ENCODE measurements at places on chromosomes 2 and 18. TPM values are rescaled to one million over a fixed set of nuclear protein-coding genes. Genes with fewer than 3 reads are reported as not detected.
A peak's percentile ranks its signal among the peaks of the same experiment; 100 is the strongest.

Gene ACVR1
- total RNA-seq: 19.6 TPM

Gene GCG
- 21.1 TPM for total RNA-seq

Gene FTCDNL1
- 2.2 TPM for total RNA-seq

Gene TDRD15
- total RNA-seq: 0.08 TPM

Gene GNAL
- total RNA-seq: 7.1 TPM

Gene RBM43
- total RNA-seq: 4.6 TPM

GRCh38 chr2:135009339-135009738, 37.9 kb downstream of the MAP3K19 start:
- H3K36me3 ChIP-seq: no peaks in the 10 kb centered on the region
- H3K4me1 ChIP-seq: no peaks in the 10 kb centered on the region
- H3K27ac ChIP-seq: no peak overlapping the region
- H3K27me3 ChIP-seq: peaks cover 11% of the 10 kb centered on the region

GRCh38 chr2:53562407-53562806, 205.2 kb upstream of the CHAC2 start:
- H3K27me3 ChIP-seq: no peaks in the 10 kb centered on the region
- no peaks in the 10 kb centered on the region for H3K36me3 ChIP-seq
- H3K4me3 ChIP-seq: no peak overlapping the region

- no peaks in the 10 kb centered on the region for H3K27me3 ChIP-seq
- peaks cover 34% of the 10 kb centered on the region for H3K4me1 ChIP-seq
- H3K36me3 ChIP-seq: no peaks in the 10 kb centered on the region
Observed at GRCh38 chr2:174014699-174015070, 49.5 kb upstream of the SP3 start.

GRCh38 chr2:138107288-138107687, 143.0 kb downstream of the HNMT start:
- no peak overlapping the region for H3K4me3 ChIP-seq
- H3K27ac ChIP-seq: no peak overlapping the region
- peaks cover 6% of the 10 kb centered on the region for H3K4me1 ChIP-seq
- H3K36me3 ChIP-seq: no peaks in the 10 kb centered on the region
- no peak for DNase-seq
- H3K27me3 ChIP-seq: no peaks in the 10 kb centered on the region

GRCh38 chr2:150916467-150917396, 344.9 kb downstream of the RBM43 start:
- no peaks in the 10 kb centered on the region for H3K36me3 ChIP-seq
- no peak overlapping the region for H3K27ac ChIP-seq
- no peak for DNase-seq
- no peaks in the 10 kb centered on the region for H3K4me1 ChIP-seq
- no peaks in the 10 kb centered on the region for H3K27me3 ChIP-seq

- H3K36me3 ChIP-seq: no peaks in the 10 kb centered on the region
- no peak overlapping the region for H3K4me3 ChIP-seq
- no peak for DNase-seq
- no peaks in the 10 kb centered on the region for H3K27me3 ChIP-seq
Observed at GRCh38 chr2:44102790-44103562, 65.7 kb upstream of the PPM1B start.

DNA sequence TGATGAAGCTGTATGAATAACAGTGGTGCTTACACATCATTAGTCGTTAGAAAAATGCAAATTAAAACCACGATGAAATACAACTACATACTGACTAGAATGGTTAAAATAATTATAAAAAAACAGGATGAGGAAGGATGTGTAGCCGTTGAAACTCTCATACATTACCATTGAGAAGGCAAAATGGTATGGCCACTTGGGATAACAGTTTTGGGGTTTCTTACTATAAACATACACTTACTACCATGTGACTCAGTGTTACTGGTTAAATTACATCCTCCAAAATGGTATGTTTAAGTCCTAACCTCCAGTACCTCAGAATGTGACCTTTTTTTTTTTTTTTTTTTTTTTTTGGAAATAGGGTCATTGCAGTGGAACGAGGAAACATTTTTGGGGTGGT, 58.4 kb downstream of the UBE2E3 start:
- no peak overlapping the region for H3K27ac ChIP-seq
- DNase-seq: no peak
- H3K27me3 ChIP-seq: no peaks in the 10 kb centered on the region
- no peaks in the 10 kb centered on the region for H3K36me3 ChIP-seq
- H3K4me1 ChIP-seq: no peaks in the 10 kb centered on the region
- no peak overlapping the region for H3K4me3 ChIP-seq

DNA sequence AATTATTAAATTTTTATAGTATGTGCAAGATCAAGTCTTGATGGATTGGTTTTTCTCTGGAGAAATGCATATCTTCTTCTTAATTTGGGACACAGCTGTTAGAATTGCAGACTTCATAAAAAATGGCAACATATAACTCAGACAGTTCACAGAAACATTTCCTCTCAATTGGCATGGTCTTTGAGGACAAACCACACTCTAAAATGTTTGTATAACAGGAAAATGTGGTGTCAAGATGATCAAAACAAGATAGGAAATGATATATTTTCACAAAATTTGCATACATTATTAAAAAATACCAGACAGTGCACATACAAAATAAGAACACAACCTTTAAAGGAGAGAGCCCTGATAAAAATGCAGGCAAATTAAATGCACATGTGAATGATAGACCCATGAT, 63.9 kb downstream of the ICOS start:
- no peaks in the 10 kb centered on the region for H3K36me3 ChIP-seq
- no peak overlapping the region for H3K4me3 ChIP-seq
- H3K4me1 ChIP-seq: no peaks in the 10 kb centered on the region
- DNase-seq: no peak
- H3K27ac ChIP-seq: no peak overlapping the region

DNA sequence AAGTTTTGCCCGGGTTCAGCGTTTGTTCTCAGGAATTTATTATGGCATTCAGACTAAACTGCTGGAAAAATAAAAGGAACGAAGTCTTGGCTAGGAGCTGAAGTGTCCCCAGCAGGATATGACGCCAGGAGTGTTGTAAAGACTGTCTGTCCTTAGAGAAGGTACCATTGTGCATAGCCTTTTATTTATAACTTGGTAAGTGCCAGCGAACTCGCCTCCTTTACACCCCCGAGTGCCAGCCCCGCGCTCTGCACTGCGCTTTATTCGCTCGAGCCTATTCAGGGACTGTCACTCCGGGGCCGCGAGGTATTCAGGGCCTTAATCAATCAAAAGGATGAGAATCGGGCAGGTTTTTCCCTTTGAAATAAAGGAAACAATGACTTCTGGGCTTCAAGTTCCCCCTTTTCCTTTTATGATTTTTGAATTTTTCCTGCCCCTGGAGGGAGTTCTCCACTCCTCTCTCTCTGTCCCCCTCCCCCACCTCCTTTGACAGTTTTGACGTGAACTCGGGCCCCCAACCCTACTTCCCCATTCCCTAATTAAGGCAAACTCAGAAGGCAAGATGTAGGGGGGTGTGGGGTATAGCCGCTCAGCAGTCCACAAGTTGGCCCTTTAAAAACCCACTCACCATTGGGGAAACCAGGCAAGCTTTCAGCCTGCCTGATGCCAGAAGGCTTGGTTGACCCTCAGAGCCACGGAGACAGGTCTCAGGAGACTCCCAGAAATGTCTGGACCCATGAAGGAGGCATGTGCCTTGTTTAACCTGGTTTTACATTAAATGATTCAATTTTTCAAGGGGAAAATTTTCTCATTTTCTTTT, 1.3 kb upstream of the PAX3 start:
- H3K4me1 ChIP-seq: peaks cover 9% of the 10 kb centered on the region
- no peak for DNase-seq
- no peaks in the 10 kb centered on the region for H3K36me3 ChIP-seq
- peaks cover 100% of the 10 kb centered on the region for H3K27me3 ChIP-seq
- no peak overlapping the region for H3K27ac ChIP-seq
- H3K4me3 ChIP-seq: no peak overlapping the region

GRCh38 chr2:100653449-100654035, 90.7 kb downstream of the PDCL3 start:
- H3K27ac ChIP-seq: no peak overlapping the region
- H3K4me3 ChIP-seq: no peak overlapping the region
- DNase-seq: no peak

DNA sequence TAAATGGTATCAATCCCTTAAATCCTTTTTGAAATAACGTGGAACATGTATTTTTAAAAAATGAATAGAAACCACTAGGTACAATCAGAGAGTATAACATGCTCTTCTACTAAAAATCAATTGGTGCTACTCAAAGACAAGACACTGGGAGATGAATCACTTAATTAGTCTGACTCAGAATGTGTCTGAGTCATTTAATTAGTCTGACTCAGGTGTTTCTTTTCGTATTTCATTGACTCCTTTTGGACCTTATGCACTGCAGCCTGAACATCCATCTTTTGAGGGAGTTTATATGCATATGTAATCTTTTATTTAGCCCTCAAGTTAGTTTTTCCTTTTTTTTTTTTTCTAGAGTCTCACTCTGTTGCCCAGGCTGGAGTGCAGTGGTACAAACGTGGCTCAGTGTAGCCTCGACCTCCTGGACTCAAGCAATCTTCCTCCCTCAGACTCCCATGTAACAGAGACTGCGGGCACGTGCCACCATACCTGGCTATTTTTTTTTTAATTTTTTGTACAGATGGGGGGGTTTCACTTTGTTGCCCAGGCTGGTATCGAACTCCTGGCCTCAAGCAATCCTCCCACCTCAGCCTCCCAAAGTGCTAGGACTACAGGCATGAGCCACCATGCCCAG, 26.5 kb downstream of the PPP4R3B start:
- DNase-seq: no peak
- H3K36me3 ChIP-seq: peaks cover under 1% of the 10 kb centered on the region
- H3K4me1 ChIP-seq: peaks cover under 1% of the 10 kb centered on the region
- H3K27me3 ChIP-seq: no peaks in the 10 kb centered on the region
- H3K4me3 ChIP-seq: no peak overlapping the region
- H3K27ac ChIP-seq: no peak overlapping the region

GRCh38 chr2:121723316-121723715, 13.4 kb downstream of the NIFK start:
- no peak overlapping the region for H3K4me3 ChIP-seq
- no peaks in the 10 kb centered on the region for H3K36me3 ChIP-seq
- H3K27me3 ChIP-seq: no peaks in the 10 kb centered on the region
- DNase-seq: no peak

- H3K36me3 ChIP-seq: no peaks in the 10 kb centered on the region
- H3K27ac ChIP-seq: no peak overlapping the region
- no peaks in the 10 kb centered on the region for H3K27me3 ChIP-seq
- H3K4me3 ChIP-seq: no peak overlapping the region
Observed at GRCh38 chr2:76316691-76317090, 606.0 kb upstream of the GCFC2 start.

DNA sequence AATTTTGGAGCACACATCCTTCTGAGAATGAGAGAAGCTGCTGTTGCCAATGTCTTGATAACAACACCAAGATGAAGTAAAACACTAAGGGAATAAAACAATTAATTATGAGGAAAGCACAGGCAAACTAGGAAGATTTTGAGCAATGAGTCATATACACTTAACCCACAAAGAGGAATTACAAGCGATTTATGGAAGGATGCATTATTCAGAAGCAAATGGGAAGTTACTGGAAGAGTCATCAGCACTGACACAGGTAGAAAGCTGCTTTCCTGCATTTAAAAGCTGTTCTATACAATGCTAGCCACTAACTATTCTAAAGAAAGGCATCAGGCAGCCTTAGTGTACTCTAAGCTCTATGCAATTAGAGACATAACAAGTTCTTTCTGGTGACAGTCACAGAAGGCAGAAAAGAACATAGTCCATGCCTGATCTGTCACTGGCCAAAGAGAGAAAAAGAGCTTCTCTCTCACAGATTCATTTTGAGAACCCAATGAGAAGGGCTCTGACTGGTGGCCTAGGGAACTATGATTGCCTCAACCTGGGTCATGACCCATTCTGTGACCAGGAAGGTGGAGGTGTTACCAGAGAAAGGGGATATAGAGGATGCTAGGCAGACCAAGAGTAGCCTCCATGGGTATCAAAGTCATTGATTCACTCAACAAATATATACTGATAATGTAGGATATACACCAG, 45.4 kb downstream of the M1AP start:
- H3K27ac ChIP-seq: no peak overlapping the region
- peaks cover 12% of the 10 kb centered on the region for H3K27me3 ChIP-seq
- no peak overlapping the region for H3K4me3 ChIP-seq
- no peaks in the 10 kb centered on the region for H3K36me3 ChIP-seq
- no peak for DNase-seq

DNA sequence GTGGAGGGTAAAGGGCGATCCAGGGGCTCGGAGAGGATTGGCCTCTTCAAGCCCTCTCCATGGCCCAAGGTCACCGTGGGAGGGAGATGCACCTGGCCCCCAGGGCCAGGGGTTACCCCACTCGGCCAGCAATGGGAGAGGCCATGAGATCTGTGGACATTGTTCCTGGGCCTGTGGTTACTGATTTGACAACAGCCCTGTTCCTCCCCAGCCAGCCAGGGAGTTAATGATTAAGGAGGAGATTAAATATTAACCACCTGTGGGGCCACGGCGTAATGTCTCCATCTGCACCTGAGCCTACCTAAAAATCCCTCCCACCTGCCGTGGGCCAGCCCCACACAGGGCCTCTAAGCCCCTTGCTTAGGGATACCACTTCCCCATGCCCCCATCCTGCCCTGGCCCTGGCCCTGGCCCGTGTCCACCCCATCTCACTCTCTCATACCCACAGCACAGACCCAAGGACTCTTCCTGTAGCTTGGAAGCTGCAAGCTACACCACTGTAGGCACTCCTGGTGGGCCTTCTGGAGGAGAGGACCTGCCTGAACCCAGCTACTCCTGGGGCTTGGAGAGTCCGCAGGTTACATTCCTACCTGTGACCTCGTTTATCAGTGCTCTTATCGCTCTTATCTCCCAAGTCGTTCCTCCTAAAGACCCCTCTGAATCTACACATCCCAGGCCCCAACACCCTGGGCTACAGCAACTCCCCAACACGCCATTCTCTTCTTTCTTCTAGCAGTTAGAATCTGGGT, 32.1 kb downstream of the ZFP36L2 start:
- H3K27ac ChIP-seq: peak overlapping the region; percentile 97
- H3K4me1 ChIP-seq: peaks cover 48% of the 10 kb centered on the region
- peak; percentile 87 for DNase-seq
- no peak overlapping the region for H3K4me3 ChIP-seq

GRCh38 chr2:74011246-74011645, 26.5 kb downstream of the TET3 start:
- H3K36me3 ChIP-seq: no peaks in the 10 kb centered on the region
- no peaks in the 10 kb centered on the region for H3K4me1 ChIP-seq
- no peak overlapping the region for H3K4me3 ChIP-seq

- no peaks in the 10 kb centered on the region for H3K27me3 ChIP-seq
- H3K4me1 ChIP-seq: no peaks in the 10 kb centered on the region
- H3K36me3 ChIP-seq: no peaks in the 10 kb centered on the region
- no peak for DNase-seq
- no peak overlapping the region for H3K27ac ChIP-seq
- H3K4me3 ChIP-seq: no peak overlapping the region
Observed at GRCh38 chr2:207352978-207353671, 176.6 kb upstream of the CREB1 start.

Measured in hepatocyte (in vitro differentiated cells).